NCI-H2081 (cell line): ENCODE measurements at places on chromosomes 3 and 15.

DNA sequence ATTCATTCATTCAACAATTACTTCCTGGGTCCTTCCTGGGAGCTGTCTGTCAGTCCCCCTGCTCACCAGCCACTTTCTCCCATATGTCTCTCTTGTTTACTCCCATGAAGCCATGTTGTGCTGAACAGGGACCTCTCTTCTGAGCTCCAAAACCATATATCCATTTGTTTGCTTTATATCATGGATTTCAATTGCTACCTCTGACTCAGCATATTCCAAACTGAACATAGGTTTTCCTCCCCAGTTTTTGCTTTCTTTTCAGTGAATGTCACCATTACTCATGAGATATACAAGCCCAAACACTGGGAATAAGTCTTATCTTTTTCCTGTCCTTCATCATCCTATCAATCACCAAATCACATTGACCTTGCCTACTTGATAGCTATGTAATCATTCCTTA is 152.5 kb upstream of the P2RY1 start:
- DNase-seq: no peak

- DNase-seq: no peak
Measured at GRCh38 chr3:121736112-121736511, 13.4 kb downstream of the GOLGB1 start.

- no peak for DNase-seq
Measured at GRCh38 chr15:98854496-98854895, 153.1 kb downstream of the PGPEP1L start.

DNA sequence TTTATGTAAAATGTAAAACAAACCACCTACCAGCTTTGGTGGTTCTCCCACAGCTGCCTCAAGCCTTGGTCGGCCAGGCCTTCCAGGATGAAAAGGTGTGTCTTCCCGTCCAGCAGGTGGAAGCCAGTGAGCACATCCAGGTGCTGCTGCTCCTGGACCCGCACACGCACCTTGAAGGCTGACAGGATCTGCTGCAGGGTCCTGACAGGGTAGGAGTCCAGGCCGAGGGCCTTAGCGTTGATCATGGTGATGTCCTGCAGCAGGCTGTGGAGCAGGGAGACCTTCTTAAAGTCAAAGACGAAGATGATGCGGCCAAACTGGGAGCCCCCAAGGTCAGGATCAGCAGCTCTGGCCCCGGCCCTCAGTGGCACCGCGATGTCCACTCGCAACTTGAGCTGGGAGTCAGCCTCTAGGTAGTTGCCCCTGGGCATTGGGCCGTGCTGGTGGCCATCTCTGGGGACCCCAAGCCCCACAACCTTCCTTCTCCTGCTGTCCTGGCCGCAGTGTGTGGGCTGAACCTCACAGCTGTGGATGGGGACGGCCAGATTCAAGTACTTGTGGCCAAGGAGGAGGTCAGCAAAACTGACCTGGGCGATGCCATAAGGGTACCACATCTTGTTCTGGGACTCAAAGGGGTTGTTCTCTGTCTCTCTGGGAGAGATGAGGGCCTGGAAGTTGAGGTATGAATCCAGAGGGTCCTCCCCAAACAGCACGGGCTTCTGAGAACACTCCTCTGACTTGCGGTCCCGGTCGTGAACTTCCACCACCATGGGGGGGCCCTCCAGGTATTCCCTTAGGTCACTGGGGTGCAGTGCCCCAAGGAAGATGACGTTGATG is 48.6 kb downstream of the CFAP92 start:
- no peak for DNase-seq

DNA sequence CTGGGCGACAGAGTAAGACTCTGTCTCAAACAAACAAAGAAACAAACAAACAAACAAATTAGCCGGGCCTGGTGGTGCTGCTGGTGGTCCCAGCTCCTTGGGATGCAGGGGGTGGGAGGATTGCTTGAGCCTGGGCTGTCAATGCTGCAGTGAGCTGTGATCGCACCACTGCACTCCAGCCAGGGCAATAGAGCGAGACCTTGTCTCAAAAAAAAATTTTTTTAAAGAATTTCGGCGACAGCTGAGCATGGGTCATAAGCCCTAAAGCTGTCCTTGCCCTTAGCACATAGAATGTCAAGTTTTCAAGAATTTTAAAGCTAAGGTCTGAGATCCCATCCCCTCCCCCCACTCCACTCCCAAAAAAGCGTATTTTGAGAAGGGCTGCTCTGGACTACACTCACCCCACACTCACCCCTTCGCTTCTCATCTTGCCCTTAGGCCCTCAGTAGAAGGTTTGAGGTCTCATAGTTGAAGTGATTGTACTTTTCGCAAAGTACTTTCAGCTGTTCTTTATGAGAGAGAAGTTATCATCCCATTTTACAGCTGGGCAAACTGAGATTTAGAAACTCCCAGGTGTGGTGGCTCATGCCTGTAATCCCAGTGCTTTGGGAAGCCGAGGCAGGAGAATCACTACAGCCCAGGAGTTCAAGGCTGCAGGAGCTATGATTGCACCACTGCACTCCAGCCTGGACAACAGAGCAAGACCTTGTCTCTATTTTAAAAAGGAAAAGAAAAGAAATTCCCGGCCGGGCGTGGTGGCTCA is 34.3 kb upstream of the FLNB start:
- no peak for DNase-seq

- no peak for DNase-seq
Measured at GRCh38 chr3:101853982-101854381, 4.7 kb downstream of the NFKBIZ start.

DNA sequence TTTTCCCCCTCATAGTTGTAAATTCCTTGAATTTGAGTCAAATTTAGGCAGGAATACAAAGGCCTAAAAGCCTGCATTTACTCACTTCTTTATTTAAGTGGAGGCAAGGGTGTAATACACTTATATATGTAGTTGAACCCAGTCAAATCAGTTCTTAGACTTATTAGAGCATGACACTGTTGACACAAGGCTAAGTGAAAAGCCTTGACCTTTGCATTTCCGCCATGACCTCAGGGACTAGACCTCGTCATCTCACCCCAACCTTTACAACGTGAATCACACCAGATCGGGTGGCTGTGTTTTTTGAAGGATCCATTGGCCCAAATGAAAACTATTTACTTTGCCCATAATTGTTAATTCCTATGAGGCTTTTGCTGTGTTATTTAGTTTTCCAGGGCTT is 774.4 kb downstream of the ROBO1 start:
- DNase-seq: no peak

DNA sequence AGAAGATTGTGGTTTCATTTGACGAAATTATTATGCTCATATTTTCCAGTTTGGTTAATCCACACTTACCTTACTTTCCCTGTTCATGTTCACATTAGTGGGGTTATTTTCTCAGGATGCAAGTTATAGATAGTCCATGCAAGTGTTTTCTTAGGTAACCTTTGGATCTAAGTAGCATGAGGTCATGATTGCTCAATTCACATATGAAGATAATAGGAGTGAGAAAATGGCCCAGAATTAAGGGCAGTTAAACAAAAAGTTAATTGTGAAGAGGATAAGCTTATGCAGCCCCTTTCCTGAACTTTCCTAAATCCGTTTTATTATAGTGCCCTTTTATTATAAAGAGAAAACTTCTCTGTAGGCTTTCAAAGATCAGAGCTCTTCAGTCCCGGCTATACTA is 83.4 kb downstream of the CD200R1L start:
- no peak for DNase-seq

DNA sequence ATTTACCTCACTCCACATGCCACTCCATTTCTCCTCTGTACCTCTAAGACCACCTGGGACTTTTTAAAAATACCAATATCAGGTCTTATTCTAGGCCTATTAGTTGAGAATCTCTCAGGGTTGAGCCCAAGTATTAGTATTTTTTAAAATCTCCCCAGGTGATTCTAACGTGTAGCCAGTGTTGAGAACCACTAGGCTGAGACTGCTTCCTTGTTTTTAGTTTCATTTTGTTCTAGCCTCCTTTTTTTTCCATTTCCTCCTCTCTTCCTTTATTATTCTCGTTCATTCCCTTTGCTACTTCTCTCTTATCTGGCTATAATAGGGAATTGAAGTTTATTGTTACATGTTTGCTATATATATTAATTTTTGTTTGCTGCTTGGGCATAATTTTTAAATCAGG is 217.8 kb upstream of the CD96 start:
- no peak for DNase-seq

DNA sequence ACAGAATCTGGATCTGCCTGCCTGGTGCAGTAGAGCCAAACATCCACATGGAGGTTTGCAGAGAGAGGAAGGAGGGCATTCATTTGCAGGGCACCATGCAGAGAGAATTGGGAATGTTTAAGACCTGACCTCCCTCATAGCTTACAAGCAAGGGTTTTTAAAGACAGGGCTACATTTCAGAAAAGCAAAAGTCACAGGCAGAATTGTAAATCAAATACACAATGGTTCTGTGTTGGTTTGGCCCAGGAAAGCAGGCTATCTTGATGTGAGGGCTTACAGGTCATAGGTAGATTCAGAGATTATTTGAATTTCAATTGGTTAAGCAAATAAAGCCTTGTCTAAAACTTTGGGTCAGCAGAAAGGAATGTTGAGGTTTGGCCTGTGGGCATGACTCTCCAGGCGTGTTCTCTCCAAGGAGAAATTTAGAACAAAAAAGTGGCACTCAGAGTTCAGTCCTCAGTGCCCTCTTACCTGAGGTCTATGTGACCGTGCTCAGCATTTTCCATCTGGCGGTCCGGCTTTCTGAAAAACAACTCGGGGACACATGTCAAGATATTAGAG is 91.5 kb downstream of the CD47 start:
- no peak for DNase-seq

- no peak for DNase-seq
Measured at GRCh38 chr15:85154061-85154460, 172.4 kb downstream of the PDE8A start.

DNA sequence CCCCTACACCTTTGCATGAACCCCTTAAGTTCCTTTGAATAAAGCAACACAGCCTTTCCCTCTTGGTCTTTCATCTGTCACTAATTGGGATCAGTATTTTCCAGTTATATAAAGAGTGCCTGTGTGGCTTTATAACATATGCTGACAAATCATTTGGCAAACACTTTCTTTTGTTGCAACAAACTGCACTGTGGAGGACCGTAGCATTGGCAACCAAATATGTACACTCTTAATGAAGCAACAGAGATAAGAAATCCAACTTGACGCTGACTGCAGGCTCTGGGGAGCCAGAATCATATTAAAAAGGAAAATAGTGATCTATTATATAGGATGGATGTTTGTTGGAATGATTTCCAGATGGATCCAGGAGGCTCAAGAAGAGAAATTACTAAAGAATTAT is 120.1 kb upstream of the PRICKLE2 start:
- peak; percentile 24 for DNase-seq

- DNase-seq: no peak
Measured at GRCh38 chr3:178063461-178063860, 472.8 kb upstream of the KCNMB2 start.

GRCh38 chr3:101050046-101050445 is 56.8 kb upstream of the ABI3BP start:
- DNase-seq: no peak

DNA sequence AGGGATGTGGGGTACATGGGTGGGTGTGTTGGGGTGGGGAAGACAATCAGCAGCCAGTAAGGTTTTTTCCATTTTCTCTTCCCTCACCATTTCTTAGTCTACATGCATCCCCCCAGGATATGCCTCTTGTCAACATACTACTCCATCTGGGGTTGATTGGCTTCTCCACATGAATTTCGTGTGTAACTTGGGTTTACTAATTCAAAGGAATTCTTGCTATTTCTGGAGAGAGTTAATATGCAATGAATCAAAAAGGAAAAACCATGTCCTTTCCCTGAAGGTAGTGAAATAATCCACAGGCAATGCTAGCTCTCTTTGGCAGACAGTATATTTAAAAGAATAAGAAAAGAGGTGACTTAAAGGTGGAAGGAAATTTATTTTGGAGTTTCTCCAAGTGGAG is 198.4 kb downstream of the EBLN2 start:
- no peak for DNase-seq

- peak; percentile 90 for DNase-seq
Measured at GRCh38 chr15:44811337-44811736, 75.0 kb downstream of the TRIM69 start.

DNA sequence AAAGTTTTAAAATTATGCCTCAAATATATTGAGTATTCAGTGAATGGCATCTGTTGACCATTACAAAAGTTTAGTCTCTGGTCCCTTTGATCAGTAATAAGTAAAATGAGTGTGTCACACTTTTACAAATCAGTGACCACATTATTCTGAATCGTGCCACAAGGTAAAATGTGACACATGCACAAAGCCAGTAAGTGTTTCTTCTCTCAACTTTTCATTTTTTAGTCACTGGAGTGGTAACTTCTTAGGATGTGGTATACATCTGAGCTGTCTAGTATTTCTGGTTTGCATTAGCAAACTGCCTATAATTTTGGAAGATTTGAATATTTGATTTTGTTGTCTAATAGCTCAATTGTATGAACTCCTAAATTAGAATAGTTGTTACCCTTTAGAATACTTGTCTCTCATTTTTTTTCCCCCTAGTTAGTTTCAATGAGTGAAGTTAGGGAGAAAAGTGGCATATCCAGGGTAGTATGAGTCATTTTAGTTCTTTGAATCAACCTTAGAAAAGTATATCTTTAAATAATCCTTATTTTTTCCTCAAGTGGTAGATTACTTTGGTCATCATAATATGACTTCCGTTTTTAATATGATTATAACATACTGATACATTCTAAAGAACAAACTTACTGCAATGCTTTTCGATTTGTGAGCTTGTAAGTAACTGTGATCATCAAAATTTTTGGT is 18.1 kb downstream of the DNAJC13 start:
- no peak for DNase-seq

DNA sequence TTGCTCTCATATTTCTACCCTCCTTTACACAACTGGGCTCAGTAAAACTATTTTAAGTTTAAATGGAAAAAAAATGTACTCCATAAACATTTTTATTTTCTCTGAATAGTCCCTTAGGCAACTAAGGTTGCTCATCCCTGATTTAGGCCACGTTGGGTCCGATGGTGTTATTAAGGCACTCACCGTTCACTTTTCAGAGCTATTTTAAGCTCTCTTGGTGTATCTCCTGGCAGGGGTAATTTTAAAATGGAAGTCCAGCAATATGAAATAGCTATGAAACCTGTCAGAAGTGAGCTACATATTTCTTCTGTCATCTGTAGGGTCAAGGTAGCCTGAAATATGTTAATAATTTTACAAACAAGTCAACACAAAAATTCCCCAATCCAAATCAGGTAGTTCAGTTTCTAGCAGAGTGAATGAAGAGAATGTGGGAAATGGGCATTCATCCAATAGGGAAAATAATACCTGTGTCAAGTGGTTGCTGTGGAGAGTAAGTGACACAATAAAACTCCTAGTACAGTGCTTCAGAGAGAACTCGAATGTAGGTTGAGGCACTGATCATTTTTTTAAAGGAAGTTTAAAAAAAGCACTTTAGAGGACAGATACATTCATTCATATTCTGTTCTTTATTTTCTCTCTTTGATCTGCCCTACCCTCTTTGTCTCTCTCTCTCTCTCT is 209.3 kb upstream of the FEZF2 start:
- peak; percentile 1 for DNase-seq

GRCh38 chr3:193496658-193497057 is 58.0 kb downstream of the ATP13A4 start:
- DNase-seq: no peak

DNA sequence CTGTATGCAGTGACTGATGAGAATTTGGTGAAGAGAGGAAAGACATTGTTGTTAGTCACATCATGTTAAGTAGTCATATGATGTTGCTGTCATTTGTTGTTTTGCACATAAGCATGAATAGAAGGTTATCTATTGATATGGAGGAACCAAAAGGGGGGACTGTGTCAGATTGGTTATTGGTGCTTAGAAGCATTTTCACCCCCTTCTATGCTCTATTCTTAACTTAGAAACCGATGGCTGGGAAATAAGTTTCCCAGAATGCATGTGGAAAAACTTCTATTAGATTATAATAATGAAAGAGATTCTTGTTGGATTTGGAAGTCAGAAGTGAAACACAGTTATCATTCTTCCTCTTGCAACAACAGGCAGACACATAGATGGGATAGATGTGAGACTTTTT is 33.2 kb upstream of the CADM2 start:
- DNase-seq: no peak
